ENCODE measurements at places on chromosomes 12 and 14. TPM values are rescaled to one million over a fixed set of nuclear protein-coding genes. Genes with fewer than 3 reads are reported as not detected.

GRCh38 chr14:95463171-95463901 is 53.1 kb downstream of the SYNE3 start:
- DNase-seq: no peak

DNA sequence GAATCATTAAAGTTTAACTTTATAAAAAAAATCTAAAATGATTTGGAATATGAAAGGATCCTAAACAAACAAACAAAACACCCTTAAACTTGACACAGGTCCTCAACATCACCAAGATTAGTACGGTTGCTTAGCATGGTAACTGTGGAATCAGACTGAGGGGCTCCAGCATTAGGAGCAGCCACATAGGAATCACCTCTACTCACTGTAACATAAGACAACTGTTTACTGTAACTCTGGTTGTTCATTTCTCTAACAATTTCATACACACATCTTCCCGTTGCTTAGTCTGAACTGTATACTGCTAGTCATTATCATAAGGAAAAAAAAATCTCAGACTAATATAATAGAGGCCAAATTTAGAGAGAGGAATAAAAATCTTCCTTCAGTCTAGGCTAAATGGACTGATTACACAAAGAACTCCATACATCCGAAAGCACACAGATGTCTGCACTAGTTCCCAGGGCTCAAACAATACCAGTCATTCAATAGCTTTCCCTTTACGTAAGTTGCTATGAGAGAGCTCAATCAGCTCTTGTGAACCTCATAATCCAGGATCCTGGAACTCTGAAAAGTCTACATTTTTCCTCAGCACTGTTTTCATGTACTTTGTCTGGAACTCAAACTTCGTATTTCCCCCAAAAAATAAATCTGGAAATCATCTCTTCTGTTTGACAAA is 26.0 kb downstream of the LRP6 start:
- DNase-seq: no peak

Gene LRIG3
- 57.4 TPM for total RNA-seq

- no peak for DNase-seq
Observed at GRCh38 chr12:1204581-1205121, 213.6 kb downstream of the ERC1 start.

Gene TEX52
- total RNA-seq: not detected

All from renal cortical epithelial cell (primary cell).